ENCODE measurements at places on chromosomes 7 and 10. TPM values are rescaled to one million over a fixed set of nuclear protein-coding genes. Genes with fewer than 3 reads are reported as not detected.
A peak's percentile ranks its signal among the peaks of the same experiment; 100 is the strongest.

GRCh38 chr10:126122881-126123280 lies 226.5 kb downstream of the FANK1 start:
- peak; percentile 30 for DNase-seq
- H3K4me3 ChIP-seq, result no peak overlapping the region
- H3K27me3 ChIP-seq, result no peaks in the 10 kb centered on the region

GRCh38 chr7:151877911-151878835 lies 1.3 kb upstream of the PRKAG2 start:
- H3K36me3 ChIP-seq, result no peaks in the 10 kb centered on the region
- H3K4me1 ChIP-seq, result peaks cover 15% of the 10 kb centered on the region
- H3K27me3 ChIP-seq, result no peaks in the 10 kb centered on the region
- H3K27ac ChIP-seq, result peak overlapping the region; percentile 76

DNA sequence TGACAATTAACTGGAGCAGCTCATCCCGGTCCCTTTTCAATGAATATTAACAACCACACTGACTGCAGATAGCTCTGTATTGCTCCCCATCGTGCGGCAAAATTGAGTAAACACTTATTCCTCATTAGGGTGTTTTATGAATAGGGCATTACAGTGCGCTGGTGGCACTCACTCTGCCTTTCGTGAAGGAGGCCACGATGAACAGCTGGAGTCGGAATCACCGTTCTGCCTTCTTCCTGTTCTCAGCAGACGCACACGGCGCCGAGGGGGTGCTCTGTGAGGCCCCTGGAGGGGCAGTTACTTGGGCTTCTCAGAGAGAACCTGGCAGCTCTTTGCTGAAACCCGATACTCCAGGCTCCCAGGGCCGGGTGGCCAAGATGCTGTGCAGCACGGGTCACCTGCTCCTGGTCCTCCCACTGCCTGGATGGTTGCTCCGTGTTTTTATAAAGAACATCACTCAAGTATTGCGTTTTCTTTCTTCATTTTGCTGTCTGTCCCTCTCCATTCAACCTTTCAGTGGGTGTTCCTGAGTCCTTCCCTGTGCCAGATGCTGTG lies 241.9 kb downstream of the GLRX3 start:
- no peak overlapping the region for H3K27ac ChIP-seq
- no peak for DNase-seq
- H3K36me3 ChIP-seq, result no peaks in the 10 kb centered on the region
- no peaks in the 10 kb centered on the region for H3K27me3 ChIP-seq
- no peaks in the 10 kb centered on the region for H3K4me1 ChIP-seq
- H3K4me3 ChIP-seq, result no peak overlapping the region

DNA sequence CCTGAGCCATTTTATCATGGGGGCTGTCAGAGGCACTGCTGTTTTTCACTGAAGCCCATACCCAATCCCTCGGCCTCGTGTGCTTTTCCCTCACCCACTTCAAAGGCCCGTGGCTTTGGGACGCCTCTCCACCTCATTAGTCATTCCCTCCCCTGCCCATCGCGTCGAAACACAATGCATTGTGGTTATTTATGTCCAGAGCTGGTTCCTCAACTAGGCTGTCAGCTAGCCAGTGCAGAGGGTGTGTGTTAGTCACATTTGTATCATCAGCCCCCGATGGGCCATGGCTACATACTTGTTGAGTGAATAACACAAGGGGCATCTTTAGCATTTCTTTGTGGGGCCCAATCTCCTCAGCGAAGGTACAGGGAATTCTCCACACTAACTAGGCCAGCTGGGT lies 3.8 kb upstream of the CRCP start:
- no peak overlapping the region for H3K4me3 ChIP-seq
- H3K27me3 ChIP-seq, result no peaks in the 10 kb centered on the region
- H3K27ac ChIP-seq, result no peak overlapping the region
- H3K36me3 ChIP-seq, result peaks cover 3% of the 10 kb centered on the region

- no peak overlapping the region for H3K27ac ChIP-seq
- H3K4me3 ChIP-seq, result no peak overlapping the region
- peaks cover 12% of the 10 kb centered on the region for H3K27me3 ChIP-seq
- no peak for DNase-seq
- no peaks in the 10 kb centered on the region for H3K4me1 ChIP-seq
- no peaks in the 10 kb centered on the region for H3K36me3 ChIP-seq
Measured at GRCh38 chr10:117894339-117894738, 152.4 kb downstream of the RAB11FIP2 start.

- no peak overlapping the region for H3K27ac ChIP-seq
- DNase-seq, result no peak
- no peaks in the 10 kb centered on the region for H3K4me1 ChIP-seq
- no peaks in the 10 kb centered on the region for H3K27me3 ChIP-seq
- H3K36me3 ChIP-seq, result no peaks in the 10 kb centered on the region
Measured at GRCh38 chr10:59397961-59398360, 35.6 kb upstream of the FAM13C start.

- H3K4me1 ChIP-seq, result peaks cover 4% of the 10 kb centered on the region
- H3K4me3 ChIP-seq, result no peak overlapping the region
- H3K27me3 ChIP-seq, result no peaks in the 10 kb centered on the region
- no peak overlapping the region for H3K27ac ChIP-seq
- no peak for DNase-seq
Measured at GRCh38 chr7:44077061-44077460, 5.3 kb downstream of the POLM start.

DNA sequence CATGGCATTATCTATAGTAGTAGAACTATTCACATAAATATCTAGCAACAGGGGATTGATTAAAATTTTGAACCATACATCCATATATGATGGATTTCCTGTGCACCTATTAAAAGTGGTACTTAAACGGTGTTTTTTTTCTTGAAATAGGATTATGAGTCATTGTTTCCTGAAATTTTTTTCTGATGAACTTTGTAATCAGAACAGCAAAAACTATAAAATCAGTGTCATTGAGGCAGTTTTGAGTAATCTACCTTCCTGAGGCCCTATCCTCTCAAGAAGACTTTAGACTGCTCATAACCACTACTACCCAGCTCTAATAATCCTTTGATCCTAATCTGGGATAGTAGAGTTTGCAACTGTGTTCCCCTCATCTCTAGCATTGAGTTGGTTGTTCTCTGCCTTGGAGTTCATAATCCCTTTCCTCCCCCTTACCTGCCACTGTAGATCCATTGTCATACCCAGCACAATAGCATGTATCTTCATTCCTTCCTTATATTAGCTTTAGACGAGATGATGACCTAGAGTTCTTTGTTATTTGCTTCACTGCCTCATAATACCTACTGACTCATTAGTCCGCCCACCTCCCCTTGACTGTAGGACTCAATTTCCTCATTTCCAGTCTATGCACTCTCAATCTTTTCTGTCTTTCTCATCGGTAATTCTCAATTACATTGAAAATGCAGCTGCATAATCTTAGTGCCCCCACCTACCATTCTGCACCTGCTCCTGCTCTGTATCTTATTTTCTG lies 133.4 kb downstream of the LRRC4 start:
- H3K4me1 ChIP-seq, result peaks cover 37% of the 10 kb centered on the region
- H3K4me3 ChIP-seq, result no peak overlapping the region
- peak; percentile 34 for DNase-seq
- H3K36me3 ChIP-seq, result no peaks in the 10 kb centered on the region

DNA sequence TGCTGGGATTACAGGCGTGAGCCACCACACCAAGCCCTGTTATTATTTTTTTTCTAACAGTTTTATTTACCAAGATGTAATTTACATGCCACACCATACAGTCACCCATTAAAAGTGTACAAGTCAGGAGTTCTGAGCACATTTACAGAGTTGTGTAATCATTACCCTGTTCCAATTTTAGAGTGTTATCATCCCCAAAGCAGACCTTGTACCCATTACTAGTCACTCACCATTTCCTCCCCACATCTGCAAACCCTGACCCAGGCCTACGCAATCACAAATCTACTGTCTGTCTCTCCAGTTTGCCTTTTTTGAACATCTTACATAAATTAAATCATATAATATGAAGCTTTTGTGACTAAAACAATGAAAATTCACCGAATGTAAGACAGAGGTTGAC lies 402.9 kb upstream of the FOXK1 start:
- no peaks in the 10 kb centered on the region for H3K36me3 ChIP-seq
- no peaks in the 10 kb centered on the region for H3K4me1 ChIP-seq
- H3K27ac ChIP-seq, result no peak overlapping the region
- no peak for DNase-seq
- no peaks in the 10 kb centered on the region for H3K27me3 ChIP-seq
- no peak overlapping the region for H3K4me3 ChIP-seq

Gene AOC1
- not detected for total RNA-seq

Gene PRRT4
- 42.4 TPM for total RNA-seq

Gene DPYSL4
- total RNA-seq, result 18.2 TPM

Gene TNS3
- 0.04 TPM for total RNA-seq

Gene ZPBP
- not detected for total RNA-seq

Gene NUTM2A
- total RNA-seq, result 1.1 TPM

Gene RNF148
- 6.1 TPM for total RNA-seq

Measured in A673 (cell line).